ENCODE measurements at places on chromosomes 1 and 21. TPM values are rescaled to one million over a fixed set of nuclear protein-coding genes. Genes with fewer than 3 reads are reported as not detected.

The PADI2 gene
- 211 TPM for total RNA-seq

DNA sequence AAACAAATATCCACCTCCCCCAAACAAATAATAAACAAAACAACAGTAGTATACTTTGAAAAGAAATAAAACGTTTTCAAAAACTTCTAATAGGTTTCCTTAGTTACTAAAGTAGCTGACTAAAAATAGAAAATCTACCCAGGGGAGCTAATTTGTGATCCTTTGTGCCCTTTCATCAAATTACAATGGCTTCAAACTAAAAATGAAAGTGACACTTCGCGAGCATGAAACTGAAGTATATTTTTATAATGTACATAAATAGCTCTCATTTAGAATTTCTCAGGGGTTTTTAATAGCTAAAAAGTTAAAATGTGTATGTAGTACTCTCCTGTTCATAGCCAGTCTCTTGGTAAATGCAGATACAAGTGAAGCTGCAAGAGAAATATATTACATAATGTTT, 78.4 kb downstream of the BRINP3 start:
- DNase-seq, result no peak
- H3K36me3 ChIP-seq, result no peaks in the 10 kb centered on the region
- H3K4me3 ChIP-seq, result no peak overlapping the region
- no peaks in the 10 kb centered on the region for H3K27me3 ChIP-seq
- H3K27ac ChIP-seq, result no peak overlapping the region
- no peaks in the 10 kb centered on the region for H3K4me1 ChIP-seq

The MEGF6 gene
- 6.4 TPM for total RNA-seq

The CRNN gene
- not detected for total RNA-seq

DNA sequence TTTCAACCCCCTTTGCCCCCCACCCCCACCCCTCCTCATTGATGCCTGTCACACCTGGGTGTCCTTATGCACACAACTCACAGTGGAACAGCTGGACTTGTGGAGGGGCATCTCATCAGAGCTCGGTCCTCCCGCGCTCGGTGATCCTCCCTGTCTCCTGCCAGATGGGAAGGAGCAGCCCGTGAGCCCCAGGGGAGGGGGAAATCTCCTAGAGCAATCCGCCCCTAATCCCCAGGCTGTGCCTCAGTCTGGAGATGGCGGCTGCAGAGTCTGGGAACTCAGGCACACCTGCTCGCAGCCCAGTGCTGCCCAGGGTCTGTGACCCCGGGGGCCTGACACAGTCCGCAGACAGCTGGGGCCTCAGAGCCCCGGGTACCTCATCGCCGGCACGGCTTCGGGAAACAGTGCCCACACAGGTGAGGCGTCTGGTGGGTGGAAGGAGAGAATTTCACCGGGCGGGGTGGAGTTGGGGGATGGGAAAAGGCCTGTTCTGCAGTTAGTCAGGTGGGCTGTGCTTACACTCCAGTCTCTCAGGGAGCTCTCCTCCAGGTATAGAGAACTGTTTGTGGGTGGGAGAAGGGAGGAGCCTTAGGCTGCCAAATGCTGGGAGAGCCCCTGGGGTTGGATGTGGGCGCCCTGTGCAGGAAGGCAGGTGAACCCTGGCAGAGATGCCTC, 29.3 kb downstream of the TMCC2 start:
- H3K4me1 ChIP-seq, result no peaks in the 10 kb centered on the region
- H3K4me3 ChIP-seq, result no peak overlapping the region
- no peak overlapping the region for H3K27ac ChIP-seq
